ENCODE measurements at places on chromosomes 3 and 15.

DNA sequence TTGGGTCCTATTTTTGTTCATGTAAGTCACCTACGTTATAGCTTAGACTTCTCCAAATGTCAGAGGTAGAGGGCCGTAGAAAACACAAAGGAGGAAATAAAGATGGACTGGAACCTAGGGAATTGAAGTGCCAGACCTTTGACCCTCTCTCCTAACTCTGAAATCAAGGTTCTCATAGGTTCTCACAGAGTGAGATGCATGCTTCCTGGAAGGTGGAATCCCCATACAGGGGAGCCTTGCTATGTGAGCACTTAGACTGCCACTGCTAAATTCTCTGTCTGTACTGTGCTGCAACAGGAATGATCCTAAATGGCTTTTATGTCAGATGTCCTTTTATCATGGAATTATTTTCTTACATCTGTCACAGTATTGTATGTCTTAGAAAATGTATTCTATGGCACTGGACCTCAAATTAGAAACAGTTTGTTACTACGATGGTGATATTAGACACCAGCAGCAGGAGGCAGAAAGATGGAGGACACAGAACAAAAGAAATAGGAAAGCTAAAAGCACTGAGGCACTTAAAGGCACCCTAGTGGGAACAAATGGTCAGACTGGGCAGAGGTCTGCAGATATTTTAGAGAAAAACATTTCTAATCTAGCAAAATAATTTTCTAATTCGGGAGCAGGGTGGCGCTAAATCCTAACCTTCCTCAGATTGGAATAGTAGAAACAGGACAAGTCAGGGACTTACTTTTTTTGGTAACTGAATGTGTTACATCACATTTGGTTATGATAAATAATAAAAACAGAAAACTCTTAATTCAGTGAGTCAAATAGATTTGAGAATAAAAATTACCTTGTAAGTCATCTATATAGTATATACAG, 60.2 kb upstream of the CDAN1 start:
- peak; percentile 18 for DNase-seq

DNA sequence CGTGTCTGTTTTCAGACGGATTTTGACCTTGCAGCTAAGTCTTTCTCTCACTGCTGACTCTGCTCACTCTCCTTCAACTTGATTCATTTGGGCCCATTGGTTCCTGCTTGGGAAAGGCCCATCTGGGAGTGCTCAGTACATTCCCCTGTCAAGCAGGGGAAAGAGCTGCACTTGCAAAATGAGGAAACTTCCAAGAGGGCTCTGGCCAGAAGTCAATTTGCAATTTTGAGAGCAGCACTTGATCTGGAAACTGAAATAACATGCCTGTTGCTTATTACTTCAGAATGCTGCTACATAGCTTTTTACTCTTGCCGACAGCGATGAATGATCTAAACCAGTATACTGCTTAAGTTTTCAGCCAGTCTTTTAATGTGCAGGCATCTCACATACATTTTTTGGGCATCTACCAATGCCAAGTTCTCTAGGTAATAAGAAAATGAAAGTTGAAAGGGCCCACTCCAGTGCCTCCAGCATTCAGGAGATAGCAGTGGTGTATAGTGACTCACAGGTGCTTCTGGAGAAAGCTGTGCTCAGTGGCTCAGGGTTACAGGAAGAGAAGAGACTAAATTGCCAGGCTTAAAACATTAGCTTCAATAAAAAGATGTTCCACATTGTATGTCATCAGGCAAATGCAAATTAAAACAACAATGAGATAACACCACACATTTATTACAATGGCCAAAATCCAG, 70.1 kb upstream of the RORA start:
- DNase-seq = no peak

- peak; percentile 85 for DNase-seq
Measured at GRCh38 chr15:38127306-38127771, 125.3 kb upstream of the SPRED1 start.

- peak; percentile 58 for DNase-seq
Measured at GRCh38 chr15:68693071-68693470, 114.3 kb downstream of the CORO2B start.

DNA sequence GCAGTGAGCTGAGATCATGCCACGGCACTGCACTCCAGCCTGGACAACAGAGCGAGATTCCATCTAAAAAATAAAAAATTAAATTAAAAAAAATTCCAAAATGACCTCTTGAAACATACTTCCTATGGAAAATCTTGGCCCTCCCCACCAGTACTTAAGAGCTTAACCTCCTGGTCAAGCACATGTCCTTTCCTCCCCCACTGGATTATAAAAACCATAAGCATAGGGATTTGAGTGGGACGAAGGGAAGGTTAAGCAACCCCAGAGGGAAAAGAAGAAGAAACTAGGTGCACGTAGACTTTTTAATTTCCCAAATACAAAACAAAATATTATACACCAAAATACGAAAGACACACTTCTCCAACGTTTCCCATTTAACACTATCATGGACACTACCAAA, 25.3 kb downstream of the SLC4A7 start:
- peak; percentile 69 for DNase-seq
